ENCODE measurements at places on chromosomes 11 and 22. TPM values are rescaled to one million over a fixed set of nuclear protein-coding genes. Genes with fewer than 3 reads are reported as not detected.

The RIMBP3C gene
- 0.10 TPM for total RNA-seq

The AIFM3 gene
- 5.2 TPM for total RNA-seq

The DGAT2 gene
- total RNA-seq, result 5.5 TPM

The SPTBN2 gene
- 0.10 TPM for total RNA-seq

The SLC22A9 gene
- not detected for total RNA-seq

The TECTA gene
- 0.10 TPM for total RNA-seq

The PIK3IP1 gene
- 608 TPM for total RNA-seq

The TRIM51 gene
- not detected for total RNA-seq

The SPI1 gene
- total RNA-seq, result 202 TPM

The C11orf91 gene
- total RNA-seq, result not detected

The CARNS1 gene
- 3.3 TPM for total RNA-seq

The KRTAP5-2 gene
- not detected for total RNA-seq
